Testis (tissue), 5 donors: ENCODE measurements at places on chromosomes 2 and 18. TPM values are rescaled to one million over a fixed set of nuclear protein-coding genes. Genes with fewer than 3 reads are reported as not detected.

The C2orf80 gene
- total RNA-seq, result not detected

The GAD1 gene
- 12.5 TPM for total RNA-seq

The TTLL4 gene
- total RNA-seq, result 86.0 TPM

- no peak overlapping the region for H3K4me3 ChIP-seq
- no peaks in the 10 kb centered on the region for H3K36me3 ChIP-seq
- peaks cover 9% of the 10 kb centered on the region for H3K4me1 ChIP-seq
- H3K27me3 ChIP-seq, result no peaks in the 10 kb centered on the region
- no peak overlapping the region for H3K27ac ChIP-seq
These were observed 2.0 kb downstream of the NAGK start for GRCh38 chr2:71070294-71071093.

DNA sequence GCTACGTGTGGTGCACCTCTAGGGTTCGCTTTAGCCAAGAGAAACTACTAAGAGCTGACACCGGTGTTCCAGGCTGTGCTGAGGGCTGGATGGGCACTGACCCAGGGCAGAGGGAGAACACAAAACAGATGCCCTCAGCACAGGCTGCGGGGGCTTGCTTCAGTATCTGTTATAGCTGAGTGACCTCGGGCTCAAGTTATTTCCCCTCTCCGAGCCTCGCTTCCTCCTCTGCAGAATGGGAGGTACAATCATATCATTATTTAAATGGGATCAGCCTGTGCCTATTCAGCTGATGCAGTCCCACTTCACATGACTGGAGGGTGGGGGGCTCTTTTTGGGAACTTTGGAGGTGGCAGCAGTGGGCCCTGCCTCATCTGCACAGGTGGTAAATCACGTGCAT, 156.1 kb upstream of the APCDD1 start:
- no peaks in the 10 kb centered on the region for H3K27me3 ChIP-seq
- H3K4me1 ChIP-seq, result peaks cover 6% of the 10 kb centered on the region
- DNase-seq, result no peak
- H3K27ac ChIP-seq, result no peak overlapping the region

DNA sequence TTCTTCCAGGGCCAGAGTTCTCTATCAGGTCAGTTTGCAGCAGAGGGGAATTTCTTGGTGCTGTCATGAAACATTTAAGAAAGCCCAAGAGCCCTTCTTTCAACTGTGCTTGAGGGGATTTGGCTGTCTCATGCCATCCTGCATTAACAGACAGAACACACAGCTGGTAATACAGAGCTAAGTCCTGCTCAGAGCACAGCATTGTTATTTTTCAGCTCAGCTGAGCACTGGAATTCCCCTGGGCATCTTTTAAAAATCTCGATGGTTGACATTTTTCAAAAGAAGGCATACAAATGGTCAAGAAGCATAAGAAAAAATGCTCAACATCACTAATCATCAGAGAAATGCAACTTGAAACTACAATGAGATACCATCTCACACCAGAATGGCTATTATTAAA, 14.9 kb upstream of the IL1R2 start:
- no peak for DNase-seq
- no peaks in the 10 kb centered on the region for H3K4me1 ChIP-seq
- H3K27ac ChIP-seq, result no peak overlapping the region

DNA sequence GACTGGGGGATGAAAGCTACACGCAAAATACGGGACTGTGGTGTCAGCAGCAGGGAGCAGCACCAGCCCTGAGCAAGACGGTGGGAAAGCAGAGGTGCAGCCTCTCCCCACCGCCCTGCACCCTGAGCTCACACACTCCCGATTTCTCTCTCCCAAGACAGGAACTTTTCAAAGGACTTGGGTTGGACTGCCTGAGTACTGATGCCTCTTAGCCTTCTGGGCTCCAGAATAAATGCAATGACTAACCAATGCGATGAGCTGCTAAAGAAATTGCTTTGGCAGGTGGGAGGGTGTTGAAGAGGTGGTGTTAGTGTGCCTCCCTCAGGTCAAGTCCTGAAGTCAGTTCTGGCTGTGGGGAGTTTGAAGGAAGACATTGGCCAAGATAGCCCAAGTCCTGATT, 9.6 kb downstream of the TRIM54 start:
- no peak for DNase-seq
- H3K4me3 ChIP-seq, result no peak overlapping the region
- H3K36me3 ChIP-seq, result no peaks in the 10 kb centered on the region
- no peaks in the 10 kb centered on the region for H3K27me3 ChIP-seq

DNA sequence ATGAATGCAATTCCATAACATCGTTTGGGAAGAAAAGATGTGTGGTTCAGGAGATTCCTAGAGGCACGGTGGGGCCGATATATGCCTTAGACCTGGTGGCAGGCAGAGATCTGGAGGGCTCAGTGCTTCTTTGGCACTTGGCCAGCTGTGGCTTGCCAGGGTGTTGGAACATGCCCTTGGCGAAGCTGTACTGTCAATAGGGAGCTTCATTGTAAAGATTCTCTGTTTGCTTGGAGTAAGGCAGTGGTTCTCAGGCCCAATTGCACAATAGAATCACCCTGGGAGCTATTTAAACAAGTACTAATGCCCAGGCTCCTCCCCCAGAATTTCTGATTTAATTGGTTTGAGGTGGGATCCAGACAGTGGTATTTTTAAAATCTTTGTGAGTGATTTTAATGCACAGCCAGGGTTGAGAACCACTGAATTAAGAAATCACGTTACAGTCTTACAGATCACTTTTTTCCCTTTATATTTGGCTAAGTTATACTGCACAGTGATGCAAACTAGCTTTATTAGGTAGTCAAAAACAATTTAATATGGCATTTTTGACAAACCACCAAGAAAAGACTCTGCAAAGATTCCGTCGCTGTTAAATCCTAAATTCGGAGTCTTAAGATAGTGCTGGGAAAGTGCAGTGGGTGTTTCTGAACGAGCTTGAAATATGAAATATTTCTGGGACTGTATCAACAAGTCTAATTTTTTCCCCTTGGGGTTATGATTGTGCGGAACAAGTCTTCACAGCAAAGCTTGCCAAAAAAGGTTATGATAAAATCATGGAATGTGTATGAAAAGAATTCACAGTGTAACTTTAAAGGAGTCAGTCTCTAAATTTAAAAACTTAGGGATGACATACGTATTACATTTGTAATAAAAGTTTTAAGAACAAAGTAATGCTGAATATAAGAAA, 78.0 kb downstream of the CRIM1 start:
- H3K27me3 ChIP-seq, result no peaks in the 10 kb centered on the region
- peak overlapping the region; percentile 17 for H3K27ac ChIP-seq
- no peaks in the 10 kb centered on the region for H3K36me3 ChIP-seq
- no peak overlapping the region for H3K4me3 ChIP-seq
- peaks cover 19% of the 10 kb centered on the region for H3K4me1 ChIP-seq
- peak; percentile 62 for DNase-seq

- H3K4me3 ChIP-seq, result no peak overlapping the region
- H3K4me1 ChIP-seq, result no peaks in the 10 kb centered on the region
- H3K27ac ChIP-seq, result no peak overlapping the region
These were observed 226.3 kb downstream of the ZNF521 start for GRCh38 chr18:25125680-25126079.

DNA sequence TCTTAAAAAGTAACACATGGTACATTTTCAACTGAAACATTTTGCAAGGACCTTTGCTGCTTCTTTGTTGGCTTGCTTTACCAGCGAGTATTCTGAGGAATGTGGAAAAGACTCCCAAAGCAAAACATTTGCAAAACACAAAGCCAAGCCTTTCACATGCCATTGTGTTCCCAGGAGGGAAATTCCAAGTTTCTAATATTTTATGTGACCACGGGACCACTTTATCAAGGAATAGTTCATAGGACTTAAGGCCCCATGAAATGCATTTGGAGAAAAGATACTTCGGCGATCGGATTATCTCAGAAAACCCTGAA, 26.2 kb downstream of the CYP27C1 start:
- DNase-seq, result no peak
- no peaks in the 10 kb centered on the region for H3K27me3 ChIP-seq
- H3K4me1 ChIP-seq, result peaks cover 7% of the 10 kb centered on the region
- no peaks in the 10 kb centered on the region for H3K36me3 ChIP-seq
- no peak overlapping the region for H3K27ac ChIP-seq
- H3K4me3 ChIP-seq, result no peak overlapping the region

- no peaks in the 10 kb centered on the region for H3K36me3 ChIP-seq
- DNase-seq, result no peak
- no peak overlapping the region for H3K4me3 ChIP-seq
- H3K27ac ChIP-seq, result no peak overlapping the region
These were observed 169.3 kb upstream of the FN1 start for GRCh38 chr2:215605214-215605613.

DNA sequence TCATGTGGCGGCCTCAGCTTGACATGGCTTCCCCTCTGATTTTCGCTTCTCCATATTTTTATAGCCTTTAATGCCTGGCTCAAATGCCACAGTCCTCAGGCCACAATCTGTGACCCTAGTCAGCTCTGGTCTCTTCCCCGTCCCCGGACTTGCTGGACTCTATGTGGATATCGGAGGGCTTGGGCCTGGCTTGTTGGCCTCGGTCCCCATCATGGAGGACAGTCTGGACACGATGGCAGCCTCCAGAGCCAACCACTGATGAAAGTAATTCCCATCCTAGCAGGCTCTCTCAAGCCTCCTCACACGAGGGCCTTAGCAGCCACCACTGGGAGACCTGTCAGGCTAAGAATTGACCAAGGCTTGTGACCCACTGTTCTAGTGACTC, 61.6 kb downstream of the LPIN1 start:
- H3K4me1 ChIP-seq, result no peaks in the 10 kb centered on the region
- no peaks in the 10 kb centered on the region for H3K36me3 ChIP-seq
- no peak overlapping the region for H3K27ac ChIP-seq
- no peak for DNase-seq
- H3K4me3 ChIP-seq, result no peak overlapping the region
- H3K27me3 ChIP-seq, result no peaks in the 10 kb centered on the region

- H3K4me1 ChIP-seq, result no peaks in the 10 kb centered on the region
- no peak overlapping the region for H3K4me3 ChIP-seq
- H3K36me3 ChIP-seq, result no peaks in the 10 kb centered on the region
- H3K27me3 ChIP-seq, result no peaks in the 10 kb centered on the region
These were observed 33.1 kb upstream of the MBP start for GRCh38 chr18:77165503-77166188.

- no peak overlapping the region for H3K4me3 ChIP-seq
- no peak for DNase-seq
- no peak overlapping the region for H3K27ac ChIP-seq
- H3K27me3 ChIP-seq, result no peaks in the 10 kb centered on the region
These were observed 816.8 kb downstream of the CPS1 start for GRCh38 chr2:211373203-211373602.
